Stimulated activated CD4-positive, alpha-beta T cell treated with anti-CD3 and anti-CD28 coated beads, Interleukin-4, amount 100 ng/mL, for 48 hours (primary cell): ENCODE measurements at places on chromosomes 5 and 9.

DNA sequence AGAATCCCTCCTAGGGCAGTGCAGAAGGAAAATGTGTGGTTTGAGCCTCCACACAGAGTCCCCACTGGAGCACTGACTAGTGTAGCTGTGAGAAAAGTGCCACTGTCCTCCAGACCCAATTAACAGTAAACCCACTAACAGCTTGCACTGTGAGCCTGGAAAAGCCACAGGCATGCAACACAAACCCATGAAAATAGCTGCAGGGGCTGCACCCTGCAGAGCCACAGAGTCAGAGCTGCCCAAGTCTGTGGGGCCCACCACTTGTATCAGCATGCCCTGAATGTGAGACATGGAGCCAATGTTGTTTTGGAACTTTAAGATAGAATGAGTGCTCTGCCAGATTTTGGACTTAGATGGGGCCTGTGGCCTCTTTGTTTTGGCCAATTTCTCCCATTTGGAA is 119.8 kb upstream of the CDH9 start:
- no peak for DNase-seq

DNA sequence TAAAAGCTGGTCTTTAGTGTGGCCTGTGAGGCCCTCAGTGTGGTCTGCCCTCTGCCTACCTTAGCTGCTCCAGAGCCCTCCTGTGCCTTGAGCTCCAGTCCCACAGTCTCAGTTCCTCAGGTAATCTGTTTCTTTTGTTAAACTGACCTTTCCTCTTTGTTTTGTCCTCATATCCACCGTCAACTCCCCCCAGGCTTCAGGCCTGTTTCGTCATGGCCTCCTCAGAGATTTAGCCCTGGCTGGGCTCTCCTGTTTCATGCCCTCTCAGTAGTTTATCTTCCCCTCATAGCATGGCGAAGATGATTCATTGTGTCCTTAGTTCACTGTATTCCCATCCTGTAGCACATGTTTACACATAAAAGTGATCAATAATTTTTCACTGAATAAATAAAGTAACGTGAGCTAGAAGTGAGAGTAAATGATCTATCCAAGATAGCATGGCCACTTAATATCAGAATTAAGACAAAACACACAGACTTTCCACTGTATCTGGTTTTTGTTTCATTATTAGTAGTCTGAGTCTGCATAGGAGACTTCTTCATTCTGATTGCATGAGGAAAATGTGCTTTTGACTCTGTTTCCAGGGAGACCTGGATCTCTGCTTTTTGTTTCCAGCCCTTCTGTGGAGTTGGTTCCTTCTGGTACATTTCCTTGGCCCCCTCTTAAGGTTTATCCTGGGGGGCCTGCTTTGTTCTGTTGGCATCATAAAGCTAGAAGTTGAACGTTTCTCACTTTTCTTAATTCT is 70.5 kb downstream of the SNX24 start:
- DNase-seq: no peak

- no peak for DNase-seq
Observed at GRCh38 chr5:179289756-179290385, 55.4 kb downstream of the ADAMTS2 start.

DNA sequence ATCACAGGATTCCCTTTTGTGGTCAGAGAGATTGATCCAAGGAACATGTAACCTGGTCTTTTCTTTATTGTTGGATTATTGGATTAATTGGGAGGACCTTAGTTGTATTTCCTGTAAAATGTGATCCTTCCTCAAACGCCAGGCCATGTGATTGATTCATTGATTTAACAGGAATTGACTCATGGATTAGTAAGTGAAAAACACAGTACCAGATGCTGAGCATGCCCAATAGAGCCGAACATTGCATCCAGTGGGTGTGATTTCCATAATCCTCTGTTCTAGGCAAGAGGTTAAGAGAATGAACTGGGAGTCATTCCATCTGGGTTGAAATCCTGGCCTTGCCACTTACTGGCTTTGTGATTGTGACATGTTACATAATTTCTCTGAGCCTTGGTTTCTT is 522.3 kb downstream of the MAT2B start:
- no peak for DNase-seq

DNA sequence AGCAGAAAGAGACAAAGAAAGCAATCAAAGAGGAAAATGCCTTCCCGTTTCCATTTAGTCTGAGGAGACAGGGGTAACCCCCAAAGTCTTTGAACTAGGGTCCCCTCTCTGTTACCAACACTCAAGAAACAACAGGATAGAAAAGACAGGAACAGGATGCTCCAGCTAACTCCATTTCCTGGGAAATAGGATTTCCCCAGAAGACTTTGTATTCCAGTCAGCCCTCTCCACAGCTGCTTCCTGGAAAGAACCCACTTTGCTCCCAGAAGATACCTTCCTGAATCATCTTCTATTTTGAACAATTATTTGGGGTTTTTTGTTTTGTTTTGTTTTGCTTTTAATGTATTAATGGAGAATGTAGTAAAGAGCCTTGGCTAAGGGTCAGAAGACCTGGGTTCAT is 56.0 kb downstream of the KLHL3 start:
- no peak for DNase-seq

DNA sequence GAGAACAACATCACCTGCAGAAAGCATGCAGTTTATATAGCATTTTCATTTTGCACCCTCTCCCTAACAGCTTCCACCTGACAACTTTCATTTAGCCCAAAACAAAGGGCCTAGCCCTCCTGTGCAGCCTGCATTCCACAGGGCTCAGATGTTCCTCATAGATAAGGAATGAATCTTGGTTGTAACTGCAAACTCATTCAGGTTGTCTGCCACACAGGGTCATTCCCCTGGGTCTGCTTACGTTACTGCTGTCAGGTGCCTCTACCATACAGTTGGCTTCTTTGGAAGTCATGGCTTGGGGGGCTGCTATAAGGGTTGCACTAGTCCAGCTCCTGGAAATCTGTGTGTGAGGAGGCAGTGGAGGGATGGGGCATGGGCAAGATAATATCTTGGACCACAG is 2.7 kb upstream of the DCP2 start:
- DNase-seq: no peak

DNA sequence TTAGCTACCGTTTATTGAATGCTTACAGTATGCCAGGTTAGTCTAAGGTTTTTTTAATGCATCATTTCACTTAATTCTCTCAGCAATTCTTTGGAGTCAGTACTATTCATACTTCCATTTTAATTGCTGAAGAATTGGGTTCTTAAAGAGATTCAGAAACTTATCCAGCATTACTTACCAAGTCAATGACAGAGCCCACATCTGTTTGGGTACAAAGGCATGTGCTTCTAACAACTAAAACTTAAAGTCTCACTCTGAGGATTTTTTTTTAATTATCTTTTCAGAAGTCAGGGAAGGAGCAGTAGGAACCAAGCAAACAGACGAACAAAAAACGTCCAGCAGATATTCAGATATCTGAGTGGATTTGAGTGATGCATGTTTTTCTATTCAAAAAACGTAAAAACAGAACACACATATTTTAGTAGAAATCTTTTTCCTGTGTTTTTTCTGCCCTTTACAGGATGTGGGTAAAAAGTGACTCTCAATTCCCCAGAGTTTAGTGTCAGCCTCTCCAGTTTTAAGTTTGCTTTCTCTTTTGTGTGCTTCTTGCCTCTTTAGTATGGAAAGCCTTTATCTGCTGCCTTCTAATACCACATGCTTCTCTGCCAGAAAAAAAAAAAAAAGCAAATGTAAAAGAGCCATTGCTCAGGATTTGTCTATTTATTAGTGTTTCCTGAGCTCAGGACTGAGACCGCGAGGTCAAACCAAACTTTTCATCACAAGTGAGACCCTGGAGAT is 118.0 kb downstream of the PRKACG start:
- no peak for DNase-seq

DNA sequence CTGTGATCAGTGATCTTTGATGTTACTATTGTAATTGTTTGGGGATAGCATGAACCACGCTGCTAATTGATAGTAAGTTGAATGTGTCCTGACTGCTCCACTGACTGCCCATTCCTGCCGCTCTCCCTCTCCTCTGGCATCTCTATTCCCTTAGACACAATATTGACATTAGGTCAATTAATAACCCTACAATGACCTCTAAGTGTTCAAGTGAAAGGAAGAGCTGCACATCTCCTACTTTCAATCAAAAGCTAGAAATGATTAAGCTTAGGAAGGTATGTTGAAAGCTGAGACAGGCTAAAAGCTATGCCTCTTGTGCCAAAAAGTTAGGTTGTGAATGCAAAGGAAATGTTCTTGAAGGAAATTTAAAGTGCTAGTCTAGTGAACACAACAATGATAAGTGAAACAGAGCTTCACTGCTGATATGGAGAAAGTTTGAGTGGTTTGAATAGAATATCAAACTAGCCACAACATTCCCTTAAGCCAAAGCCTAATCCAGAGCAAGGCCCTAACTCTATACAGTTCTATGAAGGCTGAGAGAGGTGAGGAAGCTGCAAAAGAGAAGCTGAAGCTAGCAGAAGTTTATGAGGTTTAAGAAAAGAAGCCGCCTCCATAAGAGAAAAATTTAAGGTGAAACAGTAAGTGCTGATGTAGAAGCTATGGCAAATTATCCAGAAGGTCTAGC is 12.9 kb downstream of the CLINT1 start:
- DNase-seq: no peak

GRCh38 chr9:93900971-93901861 is 53.9 kb downstream of the BARX1 start:
- DNase-seq: no peak

DNA sequence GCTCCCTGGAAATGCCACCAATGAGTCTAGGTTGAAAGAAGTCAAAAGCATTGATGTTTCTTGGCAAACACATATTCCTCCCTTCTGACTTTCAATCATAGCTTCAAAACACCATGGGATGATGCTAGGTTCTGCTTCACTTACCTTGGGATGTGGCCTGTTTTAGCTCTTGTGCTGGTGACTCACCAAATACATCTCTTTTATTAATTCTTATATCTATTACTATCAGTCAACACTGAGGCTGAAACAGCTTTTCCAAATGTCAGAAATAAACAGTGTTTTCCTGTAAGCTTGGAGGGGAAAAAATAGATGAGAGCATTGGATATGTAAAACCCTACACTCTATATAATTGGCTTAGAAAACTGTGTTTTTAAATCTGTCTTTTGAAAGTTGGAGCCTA is 245.4 kb upstream of the NREP start:
- no peak for DNase-seq

DNA sequence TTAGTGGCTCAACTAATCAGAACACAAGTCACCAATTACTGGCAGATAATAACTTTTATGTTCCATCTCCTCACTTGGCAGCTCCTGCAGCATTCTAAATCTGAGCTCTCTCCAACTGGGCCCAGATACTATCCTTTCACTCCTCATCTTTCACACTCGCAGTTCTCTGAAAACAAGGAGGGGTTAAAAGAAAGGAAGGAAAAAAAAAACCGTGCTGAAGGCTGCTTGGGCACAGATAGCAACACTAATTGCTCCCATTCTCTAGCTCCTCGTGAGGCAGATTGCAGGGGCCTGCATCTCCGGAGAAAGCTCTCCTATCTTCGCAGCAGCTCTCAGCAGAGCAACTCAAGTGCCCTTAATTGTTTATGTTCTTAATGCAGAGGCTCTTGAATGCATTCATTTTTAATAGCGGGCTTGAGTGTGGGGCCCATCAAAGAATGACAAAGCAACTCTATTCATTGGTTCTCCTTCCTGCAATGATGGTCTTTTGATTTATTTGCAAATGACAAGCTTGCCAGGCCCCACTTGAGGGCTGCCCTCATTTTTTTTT is 23.9 kb downstream of the TLE1 start:
- no peak for DNase-seq

GRCh38 chr5:151740958-151741373 is 17.5 kb downstream of the ATOX1 start:
- no peak for DNase-seq

- DNase-seq: no peak
Observed at GRCh38 chr9:120668399-120668798, 45.9 kb downstream of the MEGF9 start.

- DNase-seq: no peak
Observed at GRCh38 chr5:31427013-31427723, 104.7 kb downstream of the DROSHA start.

DNA sequence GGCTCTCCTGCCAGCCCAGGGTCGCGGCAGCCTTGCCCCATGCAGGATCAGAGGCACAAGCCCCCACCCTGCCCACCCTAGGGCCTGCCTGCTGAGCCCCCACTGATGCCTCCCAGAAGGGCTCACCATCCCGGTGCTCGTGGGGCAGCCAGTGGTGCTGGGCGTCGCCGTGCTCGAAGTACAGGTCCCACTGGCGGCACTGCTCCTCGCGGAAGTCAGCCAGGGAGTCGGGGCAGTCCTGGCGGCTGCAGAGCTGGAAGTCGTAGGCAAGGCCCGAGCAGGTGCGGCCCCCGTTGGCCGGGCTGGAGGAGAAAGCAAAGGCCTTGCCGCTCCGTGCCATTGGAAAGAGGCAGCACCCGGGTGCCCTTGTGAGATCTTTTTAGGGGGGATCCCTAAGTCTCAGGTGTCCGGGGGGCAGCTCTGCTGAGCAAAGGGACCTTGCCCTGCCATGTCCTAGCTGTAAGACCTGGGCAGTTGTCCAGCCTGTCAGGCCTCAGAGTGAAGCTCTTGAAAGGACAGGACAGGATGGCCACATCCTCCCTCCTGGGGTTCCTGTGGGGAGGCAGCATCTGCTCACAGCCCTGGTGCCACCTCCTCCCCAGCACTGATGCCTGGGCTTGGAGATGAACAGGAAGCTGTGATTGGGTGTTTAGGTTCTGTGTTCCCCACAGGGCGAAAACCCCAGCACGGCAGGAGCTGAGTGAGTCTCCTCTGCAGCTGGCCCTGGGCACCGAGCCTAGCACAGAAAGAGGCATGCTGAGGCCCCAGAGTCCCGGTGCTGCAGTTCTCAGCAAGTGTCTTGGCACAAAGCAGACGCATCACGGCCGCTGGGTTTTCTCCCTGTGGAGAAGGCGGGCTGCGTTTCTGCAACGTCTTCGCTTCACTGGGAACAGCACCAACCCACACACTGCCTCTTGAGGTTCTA is 77.7 kb downstream of the ZNF354C start:
- no peak for DNase-seq

GRCh38 chr5:124761010-124761409 is 14.6 kb upstream of the ZNF608 start:
- DNase-seq: no peak

DNA sequence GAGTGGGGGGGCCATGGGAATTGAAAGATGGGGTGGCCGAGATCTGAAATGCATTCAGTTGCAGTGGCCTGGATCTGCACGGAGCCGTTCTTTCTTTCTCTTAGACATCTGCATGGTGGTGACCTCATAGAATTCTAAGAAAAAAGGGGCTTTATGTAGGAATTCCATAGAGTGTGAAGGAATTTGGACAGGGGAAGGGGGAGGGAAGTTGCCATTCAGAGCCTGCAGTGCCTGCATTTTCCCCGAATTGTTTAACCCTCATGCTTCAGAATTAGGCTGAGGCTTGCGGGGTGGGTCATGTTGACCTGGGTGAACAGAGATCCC is 4.9 kb downstream of the NEK6 start:
- no peak for DNase-seq

GRCh38 chr5:177426566-177427210 is at the start of gene GRK6:
Gene GRK6 (plus strand): TSS chr5:177426676. CDS start chr5:177426846, 170 bp downstream.
- DNase-seq: no peak

- no peak for DNase-seq
Observed at GRCh38 chr5:144549580-144549979, 378.9 kb downstream of the KCTD16 start.
